ENCODE measurements at places on chromosomes 2 and 18.

- DNase-seq = no peak
These were observed 228.9 kb downstream of the ADCYAP1 start for GRCh38 chr18:1133541-1133940.

- no peak for DNase-seq
These were observed 133.5 kb upstream of the MGAT5 start for GRCh38 chr2:134120406-134120732.

DNA sequence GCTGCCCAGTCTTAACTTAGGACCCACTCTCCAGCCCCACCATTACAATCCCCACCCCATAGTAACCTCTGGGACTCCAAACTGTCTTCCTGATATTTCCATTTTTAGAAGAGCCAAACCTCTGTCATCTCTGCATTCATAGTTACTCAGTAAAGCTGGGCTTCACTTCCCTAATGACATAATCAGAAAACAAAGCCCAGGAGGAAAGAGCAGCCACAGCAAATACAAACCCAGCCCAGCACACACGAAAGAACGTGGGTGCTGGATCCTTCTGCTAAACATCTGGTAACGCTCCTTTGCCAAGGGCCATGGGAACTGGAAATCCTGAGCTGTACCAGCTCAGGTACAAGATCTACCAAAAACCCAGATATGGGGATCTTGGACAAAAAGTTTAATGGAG is 36.8 kb upstream of the RIOK3 start:
- DNase-seq = no peak

DNA sequence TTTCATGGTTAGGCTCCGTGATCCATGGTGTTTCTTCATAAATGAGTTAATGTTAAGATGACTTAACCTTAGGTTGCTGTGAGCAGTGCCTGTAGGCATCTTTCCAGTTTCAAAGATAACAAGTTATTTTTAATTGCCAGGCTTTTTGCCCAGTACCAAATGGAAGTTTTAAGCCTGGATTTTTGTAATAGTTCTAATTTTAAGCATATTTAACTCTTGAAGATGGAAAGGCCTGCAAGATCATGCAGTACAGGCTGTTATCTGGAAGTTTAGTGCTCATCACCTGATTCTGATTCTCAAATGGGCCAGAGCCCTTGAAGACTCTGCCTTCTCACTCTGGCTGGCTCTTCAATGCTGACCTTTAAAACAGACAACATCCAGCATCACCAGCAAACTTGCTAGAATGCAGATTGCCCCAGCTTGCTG is 141.3 kb downstream of the NCK2 start:
- DNase-seq = peak; percentile 39

- DNase-seq = no peak
These were observed 109.7 kb downstream of the ATL2 start for GRCh38 chr2:38267270-38267925.

GRCh38 chr18:36446059-36446458 is 148.5 kb downstream of the FHOD3 start:
- DNase-seq = no peak

GRCh38 chr2:71784734-71785511 is 331.6 kb downstream of the DYSF start:
- DNase-seq = no peak

DNA sequence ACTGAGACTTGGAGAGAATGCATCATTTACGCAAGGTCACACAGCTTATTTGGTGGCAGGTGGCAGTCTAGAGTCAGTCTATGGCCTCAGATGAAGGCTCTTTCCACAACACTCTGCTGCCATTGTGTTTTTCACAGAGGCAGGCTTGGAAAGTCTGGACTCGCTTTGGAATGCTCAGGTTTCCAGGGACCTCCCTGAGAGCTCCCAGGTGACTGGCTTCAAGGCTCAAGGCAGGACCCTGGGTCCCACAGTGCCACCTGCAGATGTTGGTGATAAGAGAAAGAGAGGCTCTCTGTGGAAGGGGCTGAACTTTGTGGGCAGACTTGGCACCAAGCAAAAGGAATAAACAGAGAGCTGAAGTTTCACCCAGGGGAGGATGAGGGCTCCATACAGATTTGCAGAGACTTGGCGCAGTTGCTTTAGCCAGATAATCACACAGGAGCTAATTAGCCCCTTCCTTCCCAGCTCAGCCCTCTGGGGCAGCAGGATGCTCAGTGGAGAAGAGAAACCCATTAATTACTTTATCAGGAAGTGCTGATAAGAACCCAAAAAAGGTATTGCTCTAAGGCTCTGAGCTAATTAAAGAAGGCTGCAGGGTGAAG is 103.5 kb downstream of the LBH start:
- DNase-seq = no peak

DNA sequence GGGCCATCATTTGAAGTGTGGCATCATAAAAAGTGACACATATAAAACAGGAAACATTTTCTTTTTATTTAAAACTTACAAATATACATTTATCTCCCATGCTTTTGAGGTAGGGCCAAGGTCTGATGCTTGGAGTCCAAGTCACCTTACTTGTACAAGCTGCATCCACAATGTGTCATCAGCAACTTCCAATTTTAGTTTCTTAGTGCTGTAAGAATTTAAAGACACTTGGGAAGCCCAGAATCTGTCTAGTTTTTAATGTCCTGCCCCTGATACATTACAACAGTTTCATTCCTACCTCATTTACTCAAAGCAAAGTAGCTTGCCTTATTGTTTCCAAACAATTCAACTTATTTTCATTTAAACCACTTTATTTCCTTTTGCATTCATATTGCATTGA is 297.7 kb downstream of the MTX2 start:
- no peak for DNase-seq

DNA sequence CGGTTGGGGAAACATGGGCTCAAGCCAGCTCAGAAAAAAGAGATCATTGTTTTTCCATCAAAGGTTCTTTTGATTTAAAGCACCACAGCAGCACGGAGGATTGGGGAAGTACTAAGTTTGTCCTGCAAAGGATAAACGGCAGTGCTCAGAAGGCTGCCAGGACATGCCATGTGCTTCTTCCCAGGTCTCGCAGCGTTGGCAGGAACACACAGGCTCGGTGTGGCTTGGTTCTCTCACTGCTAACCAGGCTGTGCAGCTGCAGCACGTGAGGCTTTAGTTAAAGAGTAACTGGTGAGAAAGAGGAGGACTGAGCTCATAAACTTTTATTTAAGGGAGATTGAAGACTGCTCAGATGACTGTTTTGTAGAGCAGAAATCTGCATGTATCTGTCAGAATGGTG is 264.3 kb downstream of the TSN start:
- DNase-seq = no peak

- DNase-seq = no peak
These were observed 19.7 kb upstream of the SH3RF3 start for GRCh38 chr2:109109342-109109741.

All from AG04450 (cell line).